ENCODE measurements at places on chromosomes 5 and 9. TPM values are rescaled to one million over a fixed set of nuclear protein-coding genes. Genes with fewer than 3 reads are reported as not detected.

- no peak for DNase-seq
These were observed 287.7 kb downstream of the FBXL7 start for GRCh38 chr5:15787681-15788080.

GRCh38 chr9:121926351-121926801 is 166.7 kb downstream of the TTLL11 start:
- no peak for DNase-seq

CBY3 gene
- polyA plus RNA-seq, result not detected

DNA sequence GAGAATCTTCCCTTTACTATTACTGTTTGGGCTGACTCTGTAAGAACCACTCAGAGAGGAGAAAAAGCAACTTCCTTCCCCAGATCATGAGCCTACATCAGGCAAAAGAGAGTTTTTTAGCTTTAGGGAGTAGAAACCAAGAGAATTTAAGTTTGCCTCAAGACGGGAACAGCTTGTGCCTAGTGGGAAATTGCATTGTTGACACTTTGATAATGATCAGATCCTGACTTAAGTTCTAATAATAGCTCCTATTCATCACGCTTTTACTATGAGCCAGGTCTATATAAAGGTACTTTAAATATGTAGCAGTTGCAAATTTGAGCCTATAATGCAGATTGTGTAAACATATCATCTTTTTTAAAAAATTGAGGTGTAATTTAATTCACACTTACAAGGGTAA is 298.2 kb downstream of the MAN2A1 start:
- no peak for DNase-seq

GRCh38 chr5:157925786-157926671 is 67.1 kb upstream of the CLINT1 start:
- no peak for DNase-seq

GRCh38 chr5:16866795-16867576 is 69.1 kb downstream of the MYO10 start:
- DNase-seq, result no peak

DNA sequence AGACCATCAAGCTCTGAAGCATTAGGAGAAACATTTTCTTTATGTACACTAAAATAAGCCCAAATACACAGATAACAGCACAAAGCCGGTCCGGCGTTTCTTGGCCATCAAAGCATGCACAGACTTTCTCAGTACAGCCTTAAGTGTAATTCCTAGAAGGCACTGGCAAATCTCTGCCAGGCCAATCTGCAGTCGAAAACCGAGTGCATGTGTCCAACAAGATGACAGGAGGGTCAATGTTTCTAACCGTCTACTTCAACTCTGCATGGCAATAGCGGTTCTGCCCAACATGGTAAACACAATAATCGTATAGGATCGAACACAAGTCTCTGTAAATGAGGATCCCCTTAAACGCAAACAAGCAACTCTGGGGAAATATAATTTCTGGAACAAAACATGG is 1.1 kb downstream of the ARL15 start:
- no peak for DNase-seq

DNA sequence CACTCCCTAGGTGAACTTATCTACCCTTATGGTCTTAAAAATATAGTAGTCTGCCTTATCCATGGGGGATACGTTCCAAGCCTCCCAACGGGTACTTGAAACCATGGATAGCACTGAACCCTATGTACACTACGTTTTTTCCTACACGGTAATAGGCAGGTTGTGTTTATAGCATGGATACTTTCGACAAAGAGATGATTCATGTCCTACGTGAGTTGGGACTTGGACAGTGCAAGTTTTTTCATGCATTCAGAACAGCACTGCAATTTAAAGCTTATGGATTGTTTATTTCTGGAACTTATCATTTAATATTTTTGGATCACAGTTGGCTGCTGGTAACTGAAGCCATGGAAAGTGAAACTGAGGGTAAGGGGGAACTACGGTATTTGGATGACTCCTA is 88.1 kb downstream of the CNTLN start:
- DNase-seq, result no peak

GRCh38 chr5:72231991-72232703 is 87.9 kb downstream of the MRPS27 start:
- DNase-seq, result no peak

- DNase-seq, result no peak
These were observed 4.9 kb downstream of the AK6 start for GRCh38 chr5:69364414-69364813.

- no peak for DNase-seq
These were observed 99.7 kb upstream of the KIF2A start for GRCh38 chr5:62206150-62206829.
